ENCODE measurements at places on chromosomes 3 and 15.

- DNase-seq: peak; percentile 16
Measured at GRCh38 chr3:181316482-181316881, 326.9 kb upstream of the DNAJC19 start.

DNA sequence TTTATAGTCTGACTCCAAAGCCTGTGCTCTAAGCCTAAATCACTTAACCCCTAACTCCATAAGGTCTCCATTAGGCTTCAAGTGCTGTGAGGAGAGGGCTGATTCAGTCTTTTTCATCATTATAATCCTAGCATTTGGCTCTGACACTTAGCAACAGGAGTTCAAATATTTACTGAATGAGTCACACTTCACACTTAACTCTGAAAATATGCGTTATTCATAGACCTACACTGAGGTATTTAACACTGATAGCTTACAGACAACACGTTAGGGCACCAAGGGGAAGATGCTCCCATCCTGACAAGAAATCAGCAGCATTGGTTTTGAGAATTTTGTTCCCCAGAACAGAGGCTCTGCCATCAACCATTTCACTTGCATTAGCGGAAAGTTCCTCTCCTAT is 53.5 kb downstream of the MSL2 start:
- peak; percentile 71 for DNase-seq

DNA sequence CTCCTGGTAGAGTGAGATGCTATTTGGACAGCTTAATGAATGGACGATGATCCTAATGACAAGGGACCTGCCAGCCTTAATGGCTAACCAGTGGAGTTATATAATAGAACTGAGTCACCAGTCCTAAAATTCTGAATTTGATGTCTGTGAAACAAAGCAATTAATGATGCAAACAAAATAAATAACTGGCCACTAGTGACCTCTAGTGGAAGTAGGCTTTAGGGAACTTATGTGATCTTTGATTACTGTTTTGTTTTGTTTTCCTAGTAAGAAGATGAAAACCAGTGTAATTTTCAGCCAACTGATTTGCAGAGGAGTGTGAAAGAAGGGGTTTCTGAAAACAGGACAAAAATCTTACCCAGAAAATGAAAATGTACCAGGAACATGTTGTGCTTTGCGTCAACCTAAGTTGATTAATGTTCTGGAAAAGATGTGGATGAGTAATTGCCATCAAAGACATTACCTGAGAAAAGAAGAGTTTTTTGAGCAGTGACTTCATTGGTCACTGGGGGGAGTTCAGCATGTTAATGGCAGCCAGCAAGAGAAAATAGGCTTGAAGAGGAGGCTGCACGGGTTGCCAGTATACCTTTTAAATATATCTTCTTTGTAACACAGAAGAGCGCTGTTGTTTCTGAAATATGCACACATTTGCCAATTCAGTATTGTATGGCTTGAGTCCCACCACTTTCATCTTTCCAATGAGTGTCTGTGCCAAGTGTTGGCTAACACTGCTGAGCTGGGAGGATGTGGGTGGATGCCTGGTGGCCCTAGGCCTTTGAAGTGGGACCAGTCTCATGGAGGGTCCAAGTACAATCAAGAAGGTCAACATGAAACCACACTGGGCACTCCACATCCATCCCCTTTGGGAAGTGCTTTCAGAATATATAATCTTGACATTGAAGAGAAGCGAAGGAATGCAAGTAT is 9.3 kb downstream of the VEPH1 start:
- DNase-seq: peak; percentile 86

DNA sequence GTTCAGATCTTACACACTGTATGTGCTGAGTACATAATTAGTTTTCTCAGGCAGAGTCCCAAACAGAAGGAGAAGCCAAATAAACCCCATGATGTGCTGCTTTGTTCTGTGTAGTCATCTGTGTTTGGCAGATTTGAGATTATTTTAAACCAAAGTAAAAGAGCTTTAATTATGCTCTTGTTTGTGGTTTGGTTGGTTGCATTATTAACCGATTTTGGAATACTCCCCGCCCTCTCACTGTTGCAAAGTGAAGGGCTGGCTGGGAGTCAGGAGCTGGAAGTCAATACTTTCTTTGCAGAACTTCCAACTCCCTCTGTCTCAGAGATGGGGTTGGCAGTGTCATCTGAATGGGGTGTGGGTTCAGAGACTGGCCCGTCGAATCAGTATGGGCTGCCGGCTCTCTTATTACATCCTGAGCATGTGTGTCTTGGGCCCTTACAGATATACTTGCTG is 34.4 kb downstream of the SLCO3A1 start:
- no peak for DNase-seq

GRCh38 chr15:54520616-54521015 is 542.4 kb downstream of the UNC13C start:
- no peak for DNase-seq

- peak; percentile 48 for DNase-seq
Measured at GRCh38 chr3:195270079-195270816, 711 bp downstream of the XXYLT1 start.

GRCh38 chr15:62391641-62392262 is 226.7 kb upstream of the C2CD4B start:
- DNase-seq: peak; percentile 46

DNA sequence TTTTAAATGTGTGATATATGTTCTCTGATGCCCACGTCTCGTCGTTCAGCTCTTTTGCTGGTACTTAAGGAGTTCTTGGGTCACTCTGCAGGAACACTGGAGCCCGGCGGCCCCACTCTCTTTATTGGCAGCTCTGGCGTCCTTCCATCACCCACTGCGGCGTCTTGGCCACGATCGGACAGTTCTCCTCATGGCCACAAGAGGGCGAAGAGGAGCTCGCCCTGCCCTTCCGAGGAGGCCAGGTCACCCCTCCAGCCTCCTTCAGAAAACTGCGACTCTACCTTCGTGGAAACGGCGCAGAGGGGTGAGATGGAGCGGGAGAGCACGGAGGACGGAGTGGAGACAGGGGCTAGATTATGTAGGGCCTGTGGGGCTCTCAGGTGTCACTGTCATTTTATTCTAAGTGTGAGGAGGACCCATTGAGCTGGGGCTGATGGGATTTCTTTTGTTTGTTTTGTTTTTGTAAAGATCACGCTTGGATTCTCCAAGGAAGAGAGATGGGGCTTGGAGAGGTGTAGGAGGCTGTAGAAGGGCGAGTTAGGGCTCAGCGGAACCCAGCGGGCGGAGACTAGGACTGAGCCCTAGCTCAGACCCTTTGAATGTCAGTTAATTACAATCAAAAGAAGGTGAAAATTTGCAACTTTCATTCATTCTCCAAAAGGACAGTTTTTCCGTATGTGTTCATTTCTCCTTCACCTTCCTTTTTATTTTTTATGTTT is 28.0 kb upstream of the GABRA5 start:
- no peak for DNase-seq

- no peak for DNase-seq
Measured at GRCh38 chr3:133138017-133138416, 99.8 kb downstream of the TMEM108 start.

GRCh38 chr15:78032671-78033070 is 44.8 kb downstream of the TBC1D2B start:
- DNase-seq: no peak

DNA sequence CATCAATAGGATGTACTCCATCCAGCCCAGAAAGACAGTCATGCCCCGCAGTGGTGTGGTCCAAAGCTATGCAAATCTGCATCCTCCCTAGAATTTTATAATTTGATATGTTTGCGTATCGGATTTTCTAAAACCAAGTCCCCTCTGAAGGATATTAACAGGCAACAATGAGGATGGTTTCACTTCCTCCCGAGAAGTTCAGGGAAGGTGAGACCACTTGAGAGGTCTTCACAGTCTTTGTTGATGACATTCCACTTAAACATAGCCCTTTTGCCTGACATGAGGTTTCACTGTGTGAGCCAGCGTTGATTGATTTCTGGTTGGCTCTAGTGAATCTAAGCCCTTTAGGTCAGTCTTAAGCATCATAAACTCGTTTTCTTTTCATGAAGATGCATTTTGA is 276.1 kb downstream of the NR2F2 start:
- DNase-seq: no peak

DNA sequence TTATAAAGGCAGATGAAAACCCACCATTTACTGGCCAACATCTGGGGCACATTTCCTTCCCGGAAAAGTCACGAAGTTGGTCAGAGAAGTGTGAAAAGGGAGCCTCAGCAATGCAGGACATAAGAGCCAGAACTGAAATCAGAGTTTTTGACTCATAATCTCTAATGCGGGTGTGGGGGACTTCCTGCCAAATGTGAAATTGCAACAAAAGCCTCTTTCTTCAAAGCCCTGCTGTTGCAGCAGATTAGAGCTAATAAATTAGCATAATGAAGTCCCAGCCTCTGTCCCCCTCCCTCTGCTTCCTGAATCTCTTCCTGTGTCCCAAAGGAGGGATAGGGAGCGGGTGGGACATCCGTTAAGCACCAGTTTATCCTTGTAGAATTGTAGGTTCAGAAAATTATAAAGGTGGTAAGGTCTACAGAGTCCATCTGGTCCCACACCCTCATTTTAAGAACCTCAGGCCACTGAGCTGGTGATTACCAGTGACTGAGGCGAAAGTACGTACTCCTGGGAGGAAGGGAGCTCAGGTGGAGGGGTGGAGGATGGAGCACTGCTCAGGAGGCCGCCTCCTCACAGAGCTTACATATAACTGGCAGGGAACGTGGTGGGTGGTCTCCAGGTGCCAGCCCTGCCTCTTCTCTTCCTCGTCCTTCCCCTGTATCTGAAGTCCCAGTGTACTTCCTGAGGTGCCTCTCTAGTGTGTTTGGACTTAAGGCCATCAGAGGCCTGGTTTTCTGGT is 35.0 kb downstream of the ST6GAL1 start:
- no peak for DNase-seq

DNA sequence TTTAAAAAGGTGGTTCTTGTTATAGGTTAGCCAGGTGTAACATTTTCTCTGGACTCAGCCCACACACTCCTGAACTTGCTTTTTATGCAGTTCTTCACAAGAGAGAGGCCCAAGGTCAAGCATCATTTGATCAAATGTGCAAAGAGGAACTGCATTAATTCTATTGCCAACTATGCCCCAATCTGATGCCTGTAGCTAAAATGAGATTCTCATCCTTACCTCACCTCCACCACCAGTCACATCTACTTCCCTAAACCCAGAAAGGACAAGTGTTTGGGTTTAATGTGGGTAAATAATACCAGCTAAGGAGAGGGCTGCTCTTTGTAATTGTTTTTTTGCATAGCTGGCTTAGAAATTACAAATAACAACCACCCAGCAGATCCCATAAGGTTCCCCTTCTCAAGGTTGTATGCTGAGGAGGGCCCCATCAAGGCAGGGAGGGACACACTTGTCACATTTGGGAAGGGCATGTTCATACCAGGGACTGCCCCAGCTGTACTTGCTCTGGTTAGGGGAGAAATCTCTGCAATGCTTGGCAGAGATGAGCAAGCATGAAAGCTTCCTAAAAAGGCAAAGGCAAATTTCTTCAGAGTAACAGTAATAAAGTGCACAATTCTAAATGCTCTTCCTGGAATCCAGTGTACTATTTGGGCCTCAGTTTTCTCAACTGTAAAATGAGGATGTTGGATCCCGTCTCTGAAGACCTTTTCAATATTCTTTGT is 76.2 kb downstream of the TGFBR2 start:
- no peak for DNase-seq

DNA sequence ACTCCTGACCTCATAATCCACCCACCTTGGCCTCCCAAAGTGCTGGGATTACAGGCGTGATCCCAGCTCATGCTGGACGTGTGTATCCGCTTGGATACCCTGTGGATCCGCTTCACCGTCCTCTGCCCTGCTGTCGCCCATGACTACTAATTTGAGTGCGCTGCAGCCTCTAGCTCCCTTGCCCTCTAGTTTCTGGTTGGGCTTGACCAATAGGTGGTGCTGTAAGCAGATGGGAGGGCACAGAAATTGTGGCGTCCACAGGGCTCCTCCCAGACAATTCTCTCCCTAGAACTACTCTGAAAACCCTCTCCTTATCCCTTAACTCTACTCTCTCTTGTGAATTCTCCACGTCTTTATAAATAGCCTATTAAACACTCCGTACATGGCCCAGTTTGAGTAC is 36.2 kb downstream of the ZPLD1 start:
- DNase-seq: no peak

GRCh38 chr3:156344215-156344614 is 210.7 kb downstream of the SSR3 start:
- no peak for DNase-seq

Data from fibroblast of pulmonary artery (primary cell).